GM23338 (cell line): ENCODE measurements at places on chromosomes 1 and 21. TPM values are rescaled to one million over a fixed set of nuclear protein-coding genes. Genes with fewer than 3 reads are reported as not detected.

Gene IRF6
- 9.3 and 11.7 TPM in 2 replicates for total RNA-seq

Gene TNFRSF18
- total RNA-seq, result 0.58 and 1.5 TPM in 2 replicates

Gene JAM2
- total RNA-seq, result 4.9 and 8.7 TPM in 2 replicates

Gene LENEP
- 1.5 and 1.6 TPM in 2 replicates for total RNA-seq

DNA sequence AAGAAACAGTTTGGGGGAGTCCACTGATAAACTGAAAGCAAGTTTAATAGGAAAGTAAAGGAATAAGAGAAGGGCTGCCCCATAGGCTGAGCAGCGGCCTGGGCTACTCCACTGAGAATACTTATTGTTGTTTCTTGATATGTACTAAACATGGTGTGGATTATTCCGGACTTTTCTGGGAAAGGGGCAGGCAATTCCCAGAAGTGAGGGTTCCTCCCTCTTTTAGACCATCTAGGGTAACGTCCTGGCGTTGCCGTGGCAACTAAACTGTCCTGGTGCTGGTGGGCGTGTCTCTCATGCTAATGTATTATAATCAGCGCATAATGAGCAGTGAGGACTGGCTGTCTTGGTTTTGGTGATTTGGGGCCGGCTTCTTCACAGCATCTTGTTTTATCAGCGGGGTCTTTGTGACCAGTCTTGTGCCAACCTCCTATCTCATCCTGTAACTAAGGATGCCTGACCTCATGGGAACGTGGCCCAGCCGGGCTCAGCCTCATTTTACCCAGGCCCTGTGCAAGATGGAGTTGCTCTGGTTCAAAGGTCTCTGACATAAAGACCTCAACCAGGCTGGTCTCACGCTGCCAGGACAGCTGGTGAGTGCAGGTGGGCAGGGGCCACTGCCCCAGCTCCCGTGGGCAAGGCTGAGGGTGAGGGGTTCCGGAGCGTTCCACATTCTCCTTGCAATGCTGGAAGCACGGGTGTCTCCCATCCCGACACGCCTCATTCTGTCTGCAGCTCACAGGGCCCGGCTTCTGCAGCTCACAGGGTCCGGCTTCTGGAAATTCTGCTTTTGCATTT, 19.6 kb upstream of the C1orf159 start:
- peak; percentile 78 for DNase-seq
- H3K27me3 ChIP-seq, result peaks cover 6% of the 10 kb centered on the region; the same call in 1 of the 2 replicates
- H3K4me1 ChIP-seq, result peaks cover 6% of the 10 kb centered on the region; the same call in 1 of the 2 replicates
- no peaks in the 10 kb centered on the region for H3K36me3 ChIP-seq

GRCh38 chr1:21344098-21344749, 54.0 kb upstream of the ECE1 start:
- no peak for DNase-seq
- peak overlapping the region; percentile 87 for H3K4me3 ChIP-seq
- no peaks in the 10 kb centered on the region for H3K36me3 ChIP-seq
- H3K27me3 ChIP-seq, result peaks cover 32% of the 10 kb centered on the region
- peaks cover 18% of the 10 kb centered on the region for H3K4me1 ChIP-seq

GRCh38 chr1:154896771-154897286, 26.7 kb upstream of the KCNN3 start:
- no peak for DNase-seq
- no peaks in the 10 kb centered on the region for H3K27me3 ChIP-seq
- no peaks in the 10 kb centered on the region for H3K4me1 ChIP-seq
- no peaks in the 10 kb centered on the region for H3K36me3 ChIP-seq

- no peak overlapping the region for H3K27ac ChIP-seq
- no peaks in the 10 kb centered on the region for H3K36me3 ChIP-seq
- no peak overlapping the region for H3K4me3 ChIP-seq
Observed at GRCh38 chr21:30990514-30991262, 47.6 kb downstream of the KRTAP19-8 start.

- H3K36me3 ChIP-seq, result no peaks in the 10 kb centered on the region
- DNase-seq, result no peak
- peaks cover 16% of the 10 kb centered on the region; the same call in 1 of the 2 replicates for H3K4me1 ChIP-seq
Observed at GRCh38 chr21:41373253-41373652, 11.4 kb downstream of the MX2 start.

Gene MANEAL
- 8.1 and 8.6 TPM in 2 replicates for total RNA-seq

DNA sequence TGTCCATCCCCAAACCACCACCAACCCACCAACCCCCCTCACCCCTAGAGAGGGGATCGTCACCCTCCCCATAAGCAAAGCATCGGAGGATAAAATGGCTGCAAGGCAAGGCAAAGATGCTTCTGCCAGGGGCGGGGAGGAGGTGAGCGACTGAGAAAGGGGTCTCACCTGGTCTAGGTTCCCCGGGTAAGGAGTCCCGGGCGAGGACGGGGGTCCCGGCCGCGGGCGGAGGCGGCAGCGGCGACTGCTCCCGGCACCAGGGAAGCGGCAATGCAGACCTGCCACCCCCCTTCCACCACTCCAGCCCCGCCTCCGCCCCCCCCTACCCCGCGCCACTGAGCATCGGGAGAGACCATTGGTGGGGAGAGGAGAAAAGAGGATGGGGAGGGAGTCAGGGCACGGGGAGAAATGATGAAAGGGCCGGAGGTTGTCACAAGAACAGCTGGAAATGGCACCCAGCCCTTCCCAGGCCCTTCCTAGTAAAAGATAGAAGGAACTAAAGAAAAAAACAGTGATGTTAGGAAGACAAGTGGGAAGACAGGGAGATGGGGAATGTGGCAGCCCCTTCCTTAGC, at the start of gene SV2A:
SV2A (minus strand) TSS at position 274 of the 574 bp plus-strand sequence. CDS start 4,004 bp downstream, outside the sequence.
- no peak within 1 kb of the TSS for H3K27ac ChIP-seq
- peak within 1 kb of the TSS; percentile 95 for H3K4me3 ChIP-seq
- peaks cover 4% of the 10 kb centered on the region; the same call in 1 of the 2 replicates for H3K36me3 ChIP-seq
- H3K27me3 ChIP-seq, result no peaks in the 10 kb centered on the region
- DNase-seq, result peak; percentile 87
- H3K4me1 ChIP-seq, result peaks cover 20% of the 10 kb centered on the region
